Caco-2 (cell line): ENCODE measurements at places on chromosomes 12 and 14.
A peak's percentile ranks its signal among the peaks of the same experiment; 100 is the strongest.

DNA sequence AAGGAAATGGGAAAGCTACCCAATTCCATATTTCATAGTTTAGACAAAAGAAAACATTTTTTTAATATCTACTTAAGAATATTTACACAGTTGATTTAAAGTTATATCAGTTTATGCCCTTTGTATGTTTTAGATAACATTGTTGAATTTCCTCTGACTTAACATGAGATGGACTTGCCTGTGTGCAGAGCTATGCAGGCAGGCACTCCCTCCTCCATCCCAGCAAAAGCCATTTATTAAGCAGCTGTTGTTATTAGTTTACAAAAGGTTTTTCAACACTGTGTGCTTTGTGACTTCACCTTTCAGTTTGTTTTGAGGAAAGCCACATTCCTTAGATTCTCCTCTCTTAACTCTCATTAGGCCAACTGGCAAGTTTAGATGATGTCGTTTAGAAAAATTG lies 337.5 kb upstream of the PDE3A start:
- peak; percentile 73 for DNase-seq

GRCh38 chr12:109625749-109626377 lies 52.3 kb downstream of the MVK start:
- no peak for DNase-seq

- no peak for DNase-seq
Measured at GRCh38 chr12:69007101-69007854, 74.3 kb upstream of the CPM start.

GRCh38 chr12:105318651-105319483 lies 11.6 kb upstream of the C12orf75 start:
- DNase-seq: no peak

GRCh38 chr12:57772429-57773322 lies at the start of gene EEF1AKMT3:
TSS of gene EEF1AKMT3 (plus strand) at chr12:57772614. CDS start at chr12:57772725, 111 bp downstream.
- peak; percentile 61 for DNase-seq

- peak; percentile 34 for DNase-seq
Measured at GRCh38 chr14:60721326-60722106, 2.6 kb downstream of the SIX4 start.

GRCh38 chr12:123449249-123449733 lies 8.6 kb upstream of the SNRNP35 start:
- no peak for DNase-seq

DNA sequence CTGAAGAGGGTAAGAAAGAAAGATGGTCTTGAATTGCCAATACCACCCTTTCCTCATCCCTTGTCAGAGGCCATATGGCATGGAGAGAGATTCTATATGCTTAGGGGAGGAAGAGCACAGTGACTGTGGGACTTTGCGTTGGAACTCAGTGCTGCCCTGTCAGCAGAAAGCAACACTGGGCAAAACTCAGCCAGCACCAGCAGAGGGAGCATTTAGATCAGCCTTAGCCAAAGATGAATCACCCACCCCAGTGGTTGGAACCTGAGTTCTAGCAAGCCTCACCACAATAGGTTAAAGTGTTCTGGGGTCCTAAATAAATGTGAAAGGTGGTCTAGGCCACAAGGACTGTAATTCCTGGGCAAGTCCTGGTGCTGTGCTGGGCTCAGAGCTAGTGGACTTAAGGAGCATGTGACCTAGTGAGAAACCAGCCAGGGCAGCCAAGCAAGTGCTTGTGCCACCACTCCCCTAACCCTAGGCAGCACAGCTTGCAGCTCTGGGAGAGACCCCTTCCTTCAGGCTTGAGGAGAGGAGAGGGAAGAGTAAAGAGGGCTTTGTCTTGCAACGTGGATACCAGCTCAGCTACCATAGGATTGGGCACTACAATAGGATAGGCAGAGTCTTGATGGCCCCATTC lies 11.4 kb upstream of the BCAT1 start:
- DNase-seq: peak; percentile 68

- DNase-seq: no peak
Measured at GRCh38 chr14:24198814-24199524, 3.7 kb upstream of the TM9SF1 start.
